ENCODE measurements at places on chromosomes 2 and 18. TPM values are rescaled to one million over a fixed set of nuclear protein-coding genes. Genes with fewer than 3 reads are reported as not detected.

DNA sequence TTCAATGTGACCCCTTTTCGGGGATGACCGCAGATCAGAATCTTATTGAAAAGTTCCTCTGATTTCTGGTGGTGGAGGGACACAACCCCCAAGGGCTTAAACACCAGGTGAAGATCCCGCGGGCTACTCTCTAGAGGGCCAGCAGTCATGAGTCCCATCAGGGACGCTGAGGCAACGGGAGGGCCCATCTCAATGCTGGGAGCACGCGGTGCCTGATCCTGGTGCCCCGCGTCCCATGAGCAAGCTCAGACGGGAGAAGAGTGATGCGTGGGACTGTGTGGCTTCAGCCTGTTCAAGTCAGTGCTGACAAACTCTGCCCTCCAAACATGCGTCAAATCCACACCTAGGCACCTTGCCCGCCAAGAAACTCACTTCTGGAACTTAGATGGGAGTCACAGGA lies 224.9 kb downstream of the TWIST2 start:
- no peak for DNase-seq

- no peak for DNase-seq
Observed at GRCh38 chr2:102025016-102025501, 33.3 kb downstream of the IL1R2 start.

The POTEJ gene
- polyA plus RNA-seq, result not detected

DNA sequence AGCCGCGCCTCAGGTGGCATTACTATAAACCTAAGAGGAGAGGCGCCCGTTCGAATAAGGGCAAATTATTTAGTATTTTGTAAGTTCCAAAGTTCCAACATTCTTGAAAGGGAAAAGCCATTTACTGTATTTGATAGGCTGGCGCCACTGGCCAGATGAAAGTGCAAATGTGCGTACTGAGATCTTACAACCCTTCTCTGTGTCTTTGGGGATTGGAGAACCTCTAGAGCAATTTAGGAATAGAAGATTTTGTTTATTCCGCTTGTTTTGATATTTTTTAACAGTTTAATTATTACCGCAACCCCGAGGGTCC lies 467 bp upstream of the WDR35 start:
- no peak for DNase-seq

- no peak for DNase-seq
Observed at GRCh38 chr2:72276876-72277275, 129.2 kb upstream of the CYP26B1 start.

- DNase-seq, result no peak
Observed at GRCh38 chr2:19895535-19895934, 6.2 kb downstream of the TTC32 start.

DNA sequence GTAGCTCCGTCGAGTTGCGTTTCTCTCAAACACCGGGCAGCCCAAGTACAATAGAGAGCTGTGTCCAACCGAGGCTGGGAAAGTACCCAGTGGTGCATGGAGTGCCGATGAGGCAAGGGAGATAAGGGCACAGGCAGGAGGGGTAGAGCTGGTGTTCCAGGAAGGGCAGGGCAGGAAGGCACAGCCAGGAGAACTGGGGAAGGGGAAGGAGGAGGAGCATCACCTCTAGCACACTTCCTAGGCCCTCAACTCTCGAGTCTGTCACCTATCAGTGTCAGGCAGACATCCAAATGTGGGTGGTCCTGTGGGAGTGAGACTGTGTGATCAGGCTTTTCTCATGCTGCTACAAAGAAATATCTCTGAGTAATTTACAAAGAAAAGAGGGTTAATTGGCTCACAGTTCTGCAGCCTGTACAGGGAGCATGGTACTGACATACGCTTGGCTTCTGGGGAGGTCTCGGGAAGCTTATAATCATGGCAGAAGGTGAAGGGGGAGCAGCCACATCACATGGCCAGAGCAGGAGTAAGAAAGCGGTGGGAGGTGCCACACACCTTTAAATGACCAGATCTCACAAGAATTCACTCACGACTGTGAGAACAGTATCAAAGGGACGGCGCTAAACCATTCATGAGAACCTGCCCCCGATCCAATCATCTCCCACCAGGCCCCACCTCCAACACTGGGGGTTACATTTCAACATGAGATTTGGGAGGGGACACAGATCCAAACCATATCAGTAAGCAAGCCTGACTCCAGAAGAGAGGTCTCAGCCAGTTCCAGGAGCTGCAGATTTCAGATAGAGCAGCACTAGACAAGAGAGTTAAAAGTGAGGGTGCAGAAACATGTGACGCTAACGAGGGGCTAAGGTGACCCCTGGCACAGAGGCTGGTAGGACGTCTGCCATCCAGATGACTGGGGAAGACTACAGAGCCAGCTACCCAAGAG lies 75.7 kb downstream of the MBOAT2 start:
- no peak for DNase-seq

DNA sequence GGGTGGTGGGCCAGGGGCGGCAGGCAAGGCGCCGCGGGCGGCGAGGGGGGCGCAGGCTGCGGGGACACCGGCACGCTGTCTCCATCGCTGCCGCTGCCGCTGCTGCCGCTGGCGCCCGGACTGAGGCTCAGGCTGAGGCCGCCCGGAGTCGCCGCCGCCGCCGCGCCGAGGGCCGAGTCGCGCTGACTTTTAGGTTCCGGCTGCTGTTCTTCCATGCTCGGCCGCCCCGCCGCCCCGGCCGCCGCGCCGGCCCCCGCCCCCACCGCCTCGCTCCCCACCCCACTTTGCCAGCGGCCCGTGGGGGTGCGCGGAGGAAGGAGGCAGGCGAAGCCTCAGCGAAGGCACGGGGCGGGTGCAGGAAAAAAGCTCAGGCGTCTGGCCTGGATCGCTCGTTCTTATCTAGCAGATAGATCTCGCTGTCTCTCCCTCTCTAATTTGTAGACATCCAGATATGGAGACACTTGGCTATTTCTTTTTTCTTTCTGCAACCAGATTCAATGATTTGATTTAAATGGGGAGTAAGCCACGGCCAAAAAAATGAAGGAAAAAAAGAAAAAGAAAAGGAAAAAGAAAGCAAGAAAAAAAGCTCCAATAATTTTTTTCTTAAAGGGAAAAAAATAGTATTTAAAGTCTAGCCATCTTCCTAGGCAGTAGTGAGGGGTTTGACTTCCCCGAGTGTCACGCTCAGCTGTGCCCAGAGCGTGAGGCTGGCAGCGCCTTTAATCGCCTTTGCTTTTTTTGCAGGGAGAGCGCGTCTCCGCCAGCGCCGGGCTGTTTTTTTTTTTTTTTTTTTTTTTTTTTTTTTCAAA lies at the start of gene EN1:
Gene EN1, minus strand, starts transcription at position 696 of the 809 bp plus-strand sequence. Its CDS starts 481 bp downstream, at position 215.
- DNase-seq, result no peak

DNA sequence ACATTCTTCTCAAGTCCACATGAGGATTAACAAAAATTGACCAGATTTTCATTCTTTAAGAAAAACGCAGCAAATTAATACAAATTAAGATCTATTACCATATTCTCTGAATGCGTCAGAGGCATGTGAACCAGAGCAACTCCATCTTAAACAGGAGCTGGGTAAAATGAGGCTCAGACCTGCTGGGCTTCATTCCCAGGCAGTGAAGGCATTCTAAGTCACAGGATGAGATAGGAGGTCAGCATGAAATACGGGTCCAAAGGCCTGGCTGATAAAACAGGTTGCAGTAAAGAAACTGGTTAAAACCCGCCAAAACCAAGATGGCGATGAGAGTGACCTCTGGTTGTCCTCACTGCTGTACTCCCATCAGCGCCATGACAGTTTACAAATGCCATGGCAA lies 217.6 kb downstream of the RDH14 start:
- DNase-seq, result no peak

The CFAP65 gene
- polyA plus RNA-seq, result not detected

- DNase-seq, result peak; percentile 21
Observed at GRCh38 chr2:83464444-83464843, 994.6 kb downstream of the SUCLG1 start.

DNA sequence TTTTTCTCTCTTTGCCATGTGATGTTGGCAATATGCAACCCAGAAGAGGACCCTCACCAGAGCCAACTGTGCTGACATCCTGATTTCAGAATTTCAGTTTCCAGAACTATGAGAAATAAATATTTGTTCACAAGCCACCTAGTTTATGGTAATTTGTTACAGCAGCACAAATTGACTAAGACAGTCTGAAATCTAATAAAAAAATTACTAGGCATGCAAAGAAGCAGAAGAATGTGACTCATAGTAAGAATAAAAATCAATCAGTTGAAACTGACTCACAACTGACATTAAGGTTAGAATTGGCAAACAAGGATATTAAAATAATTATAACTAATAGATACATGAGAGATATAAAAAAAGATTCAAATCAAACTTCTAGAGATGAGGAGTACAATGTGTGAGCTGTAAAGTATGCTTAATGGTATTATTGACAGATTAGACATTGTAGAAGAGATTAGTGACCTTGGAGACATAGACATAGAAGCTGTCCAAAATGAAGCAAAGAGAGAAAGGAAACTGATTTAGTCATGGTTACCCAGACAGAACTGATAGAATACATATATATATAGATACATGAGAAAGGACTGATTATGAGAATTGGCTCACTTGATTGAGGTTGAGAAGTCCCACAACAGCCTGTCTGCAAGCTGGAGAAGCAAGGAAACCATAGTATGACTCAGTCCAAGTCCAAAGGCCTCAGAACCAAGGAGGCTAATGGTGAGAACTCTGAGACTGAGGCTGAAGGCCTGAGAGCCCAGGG lies 27.8 kb upstream of the TTC39C start:
- DNase-seq, result no peak

DNA sequence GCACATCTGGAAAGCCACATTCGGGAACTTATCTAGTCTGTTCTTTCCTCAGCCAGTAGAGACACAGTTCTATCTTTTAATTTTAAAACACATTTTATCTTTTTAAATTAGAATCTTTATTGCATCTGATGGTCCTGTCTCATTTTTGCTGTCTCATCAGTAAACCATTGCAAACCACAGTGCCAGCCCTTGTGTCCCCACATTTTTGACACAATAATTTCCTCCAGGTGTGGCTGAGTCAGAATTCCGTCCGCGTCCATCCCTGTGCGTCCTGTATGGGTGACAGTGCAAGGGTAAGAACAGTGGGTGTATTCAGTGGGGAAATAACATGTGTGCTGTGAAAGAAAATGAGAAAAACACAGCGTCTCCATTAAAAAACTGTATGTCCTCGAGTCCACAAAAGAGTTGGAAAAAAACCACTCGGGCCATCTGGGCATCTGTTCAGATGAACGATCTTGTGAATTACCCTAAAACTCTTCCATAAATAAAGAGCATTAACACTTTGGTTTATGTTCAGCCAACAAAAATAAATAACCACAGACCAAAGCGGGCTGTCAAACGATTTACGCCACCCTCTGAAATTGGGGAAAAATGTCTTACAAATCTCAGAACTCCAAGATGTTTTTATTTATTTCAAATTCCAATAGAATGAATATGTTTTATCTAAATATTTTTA lies 137.3 kb downstream of the ZNF516 start:
- no peak for DNase-seq

The NT5C1B gene
- polyA plus RNA-seq, result 0.04 TPM

DNA sequence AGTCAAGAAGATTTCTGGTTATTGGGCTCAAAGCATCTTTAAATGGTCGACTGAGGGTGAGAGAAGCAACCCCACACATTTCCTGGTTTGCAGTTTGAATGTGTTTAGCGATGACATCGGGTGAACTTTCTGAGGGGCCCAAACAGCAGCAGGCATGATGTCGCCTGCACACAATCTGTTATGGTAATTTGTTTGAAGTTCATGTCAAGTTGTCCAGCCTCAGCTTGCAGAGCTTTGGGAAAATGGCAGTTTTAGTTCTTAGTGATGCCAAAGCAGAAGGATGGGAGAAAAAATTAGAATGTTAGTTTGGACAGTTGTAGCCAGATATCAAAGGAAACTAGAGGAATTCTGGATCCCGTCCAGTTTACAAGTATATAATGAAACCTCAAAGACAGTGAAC lies 284.6 kb downstream of the MBD5 start:
- DNase-seq, result no peak

DNA sequence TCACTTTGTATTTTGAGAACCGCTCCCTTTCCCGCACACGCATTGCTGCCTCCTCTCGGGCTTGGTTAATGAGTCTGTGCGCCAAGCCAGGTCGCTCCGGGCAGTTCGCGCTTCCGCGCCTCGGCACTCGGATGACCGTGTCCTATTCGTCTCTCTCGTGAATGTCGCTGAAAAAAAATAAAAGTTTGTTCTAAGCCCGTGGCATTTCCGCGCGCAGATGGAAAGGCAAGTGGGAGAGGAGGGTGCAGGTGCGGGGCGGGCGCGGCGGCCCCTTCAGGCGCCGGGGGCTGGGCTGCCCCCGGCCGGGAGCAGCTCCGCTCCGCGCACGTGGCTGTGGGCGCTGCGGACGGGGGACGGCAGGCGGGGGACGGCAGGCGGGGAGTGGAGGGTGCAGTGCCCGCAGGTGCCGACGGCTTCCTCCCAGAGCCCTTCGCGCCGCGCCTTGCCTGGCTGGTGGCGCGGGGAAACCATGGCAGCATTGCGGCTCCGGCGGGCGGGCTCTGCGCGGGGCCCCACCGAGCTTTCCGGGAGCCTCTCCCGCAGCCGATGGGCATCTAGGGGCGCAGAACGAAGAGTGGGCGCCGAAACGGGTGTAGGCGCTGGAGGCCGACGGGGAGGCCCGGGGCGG lies 159.6 kb upstream of the SIX2 start:
- no peak for DNase-seq

The FTCDNL1 gene
- 1.4 TPM for polyA plus RNA-seq

GRCh38 chr2:149617476-149617875 lies 29.9 kb upstream of the MMADHC start:
- DNase-seq, result no peak

- no peak for DNase-seq
Observed at GRCh38 chr2:85933753-85934594, 45.2 kb upstream of the ST3GAL5 start.

DNA sequence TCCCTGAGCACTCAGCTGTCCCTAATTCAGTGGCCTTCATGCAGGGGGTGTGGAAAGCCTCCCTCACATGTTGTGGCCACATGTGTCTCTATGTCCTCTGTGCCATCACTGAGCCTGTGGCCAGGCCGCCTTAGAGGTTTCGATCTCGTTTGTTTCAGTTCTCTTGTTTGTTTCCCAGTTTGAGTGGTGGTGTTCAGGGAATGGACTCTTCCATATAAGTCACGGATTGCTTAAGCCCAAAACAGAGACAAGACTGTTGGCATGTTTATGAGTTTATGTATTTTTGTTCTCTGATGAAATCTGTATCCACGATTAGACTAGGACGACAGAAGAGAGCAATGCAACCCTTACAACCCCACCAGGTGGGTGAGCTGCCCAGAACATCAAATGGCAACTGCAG lies 134.5 kb downstream of the CCBE1 start:
- DNase-seq, result no peak
